ENCODE measurements at places on chromosomes 11 and 22. TPM values are rescaled to one million over a fixed set of nuclear protein-coding genes. Genes with fewer than 3 reads are reported as not detected.

- no peak for DNase-seq
These were observed 5.6 kb upstream of the GTSE1 start for GRCh38 chr22:46290843-46291785.

DNA sequence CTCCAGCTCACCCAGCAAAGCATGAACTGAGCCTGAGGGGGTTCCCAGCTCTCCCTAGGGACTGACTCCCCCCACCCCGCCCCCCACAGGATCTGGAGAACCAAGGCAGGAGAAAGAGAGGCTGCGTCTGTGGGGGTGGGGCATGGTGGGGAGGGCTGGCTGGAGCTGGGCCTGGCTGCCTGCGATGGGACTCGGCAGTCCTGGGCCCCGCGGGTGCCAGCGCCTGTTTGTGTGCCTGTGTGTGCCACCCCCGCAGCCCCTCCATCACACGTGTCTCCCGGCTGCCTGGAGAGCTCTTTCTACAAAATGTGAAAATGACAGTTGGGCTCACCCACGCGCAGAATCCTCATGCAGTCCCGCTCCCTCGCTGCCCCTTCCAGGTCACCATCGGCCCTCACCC lies 46.8 kb downstream of the CACNA1I start:
- no peak for DNase-seq

DNA sequence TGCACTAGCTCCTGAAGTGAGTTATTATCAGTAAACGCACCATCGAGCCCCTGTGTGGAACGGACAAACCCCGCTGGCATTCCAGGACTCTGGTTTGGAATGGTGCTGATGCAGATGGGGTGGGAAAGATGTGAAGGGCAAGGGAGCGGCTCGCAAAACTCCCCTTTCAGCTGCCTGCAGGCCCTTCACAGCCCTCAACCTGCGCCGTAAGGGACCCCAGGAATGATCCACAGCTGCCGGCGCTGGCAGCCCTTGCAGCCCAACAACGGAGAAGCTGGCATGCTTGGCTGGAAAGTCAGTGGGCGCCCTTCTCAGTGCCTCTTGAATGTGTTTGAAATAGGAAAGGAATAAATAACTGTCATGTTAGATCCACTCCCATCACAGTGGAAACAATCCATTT lies 1445.5 kb downstream of the BRD1 start:
- no peak for DNase-seq

DNA sequence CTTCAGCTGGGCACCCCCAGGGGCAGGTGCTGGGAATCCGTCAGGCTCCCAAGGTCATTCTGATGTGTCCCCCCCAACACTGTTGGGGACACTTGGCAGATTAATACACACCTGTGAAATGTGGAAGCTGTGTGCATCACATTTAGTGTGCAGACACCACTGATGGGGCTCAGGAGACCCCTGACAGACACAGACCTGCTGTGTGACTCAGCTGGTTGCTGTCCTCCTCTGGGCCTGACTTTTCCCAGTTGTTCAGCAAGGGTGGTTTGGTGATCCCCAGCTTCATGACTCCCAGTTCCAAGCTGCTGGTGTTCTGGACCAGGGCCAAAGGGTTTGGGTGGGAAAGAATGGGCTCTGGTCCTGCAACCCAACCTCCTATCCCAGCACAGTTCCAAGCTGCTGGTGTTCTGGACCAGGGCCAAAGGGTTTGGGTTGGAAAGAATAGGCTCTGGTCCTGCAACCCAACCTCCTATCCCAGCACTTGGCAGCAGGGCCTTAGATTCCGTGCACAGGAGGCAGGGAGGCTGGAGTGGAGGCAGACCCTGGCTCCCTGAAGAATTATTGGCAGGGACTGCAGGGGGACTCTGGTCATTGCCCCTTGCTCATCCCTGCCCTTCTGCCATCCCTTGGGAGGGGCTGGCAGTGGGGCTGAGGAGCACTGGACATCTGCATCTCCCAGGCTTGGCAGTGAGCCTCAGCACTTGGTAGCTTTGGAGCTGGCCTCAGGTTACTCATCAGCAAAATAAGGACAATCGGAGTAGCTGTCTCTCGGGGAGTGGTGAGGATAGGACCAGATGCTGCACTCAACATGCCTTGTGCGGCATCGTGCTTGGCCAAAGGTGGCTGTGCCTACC lies 8.4 kb upstream of the OMP start:
- DNase-seq, result no peak

Gene GLYAT
- total RNA-seq, result not detected

- no peak for DNase-seq
These were observed 63.0 kb downstream of the PARVB start for GRCh38 chr22:44087089-44087430.

DNA sequence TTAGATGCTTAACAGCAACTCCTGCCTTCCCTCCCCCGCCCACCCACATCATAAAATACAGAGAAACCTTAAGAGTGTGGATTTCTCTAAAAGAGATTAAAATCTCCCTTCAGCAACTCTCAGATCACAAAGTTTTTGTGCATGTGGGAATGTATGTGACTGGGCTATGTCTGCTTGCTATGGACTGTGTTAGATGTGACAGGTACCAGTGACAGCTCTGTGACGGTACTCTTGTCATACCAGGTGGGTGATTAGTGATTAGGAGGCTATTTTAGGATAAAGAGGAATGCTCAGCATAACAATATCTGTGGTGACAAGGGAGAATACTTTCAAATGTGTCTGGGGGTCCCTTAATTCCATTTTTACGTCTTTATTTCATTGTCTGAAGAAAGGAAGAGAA lies 60.2 kb downstream of the SYT9 start:
- DNase-seq, result no peak

GRCh38 chr11:1150116-1150515 lies 7.6 kb upstream of the MUC5AC start:
- DNase-seq, result no peak

DNA sequence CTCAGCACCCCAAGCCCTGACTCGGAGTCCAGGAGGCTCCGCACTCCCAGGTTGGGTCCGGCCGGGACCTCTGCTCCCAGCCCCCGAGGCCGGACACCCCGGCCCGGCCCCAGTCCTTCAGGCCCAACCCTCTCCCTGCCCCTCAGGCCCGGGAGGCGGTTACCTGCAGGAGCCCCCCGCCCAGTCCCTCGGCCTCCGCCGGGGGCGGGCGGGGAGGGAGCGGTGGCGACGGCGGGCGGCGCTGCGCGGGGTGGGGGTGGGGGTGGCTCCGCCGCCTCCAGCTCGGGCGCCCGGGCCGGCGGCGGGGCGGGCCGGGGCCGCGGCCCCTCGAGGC lies 310 bp downstream of the TCF20 start:
- no peak for DNase-seq

Gene CNGA4
- total RNA-seq, result not detected

Measured in HT1080 (cell line).